ENCODE measurements at places on chromosomes 2 and 18. TPM values are rescaled to one million over a fixed set of nuclear protein-coding genes. Genes with fewer than 3 reads are reported as not detected.

The EMX1 gene
- 0.34 TPM for polyA plus RNA-seq

The ANKRD53 gene
- polyA plus RNA-seq, result 4.7 TPM

The BZW1 gene
- polyA plus RNA-seq, result 133 TPM

The CYP27C1 gene
- polyA plus RNA-seq, result 1.3 TPM

The UPP2 gene
- not detected for polyA plus RNA-seq

The GAL3ST2 gene
- polyA plus RNA-seq, result not detected

The SLC4A3 gene
- polyA plus RNA-seq, result 14.1 TPM

The ATP6V1B1 gene
- 2.9 TPM for polyA plus RNA-seq

DNA sequence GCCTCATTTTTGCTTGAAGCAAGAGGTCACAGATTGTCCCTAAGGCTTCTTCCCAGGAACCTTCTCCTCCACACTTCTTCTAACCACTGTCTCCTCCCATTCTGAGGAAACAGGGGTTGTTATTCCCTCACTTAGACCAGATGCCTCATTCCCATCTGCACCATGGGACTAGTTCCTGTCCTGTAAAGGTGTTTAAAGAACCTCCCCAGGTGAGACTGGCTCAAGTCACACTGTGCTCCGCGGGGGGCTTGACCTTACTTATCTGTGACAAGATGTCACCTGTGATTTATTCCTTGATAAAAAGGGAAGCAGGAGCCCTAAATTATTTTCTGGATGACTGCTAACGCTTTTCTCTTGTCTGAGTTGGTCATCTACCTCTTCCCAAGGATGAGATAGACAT, 8.2 kb upstream of the CDH2 start:
- no peak overlapping the region for H3K4me3 ChIP-seq
- DNase-seq, result no peak
- no peaks in the 10 kb centered on the region for H3K27me3 ChIP-seq
- no peak overlapping the region for H3K27ac ChIP-seq
- H3K4me1 ChIP-seq, result no peaks in the 10 kb centered on the region

DNA sequence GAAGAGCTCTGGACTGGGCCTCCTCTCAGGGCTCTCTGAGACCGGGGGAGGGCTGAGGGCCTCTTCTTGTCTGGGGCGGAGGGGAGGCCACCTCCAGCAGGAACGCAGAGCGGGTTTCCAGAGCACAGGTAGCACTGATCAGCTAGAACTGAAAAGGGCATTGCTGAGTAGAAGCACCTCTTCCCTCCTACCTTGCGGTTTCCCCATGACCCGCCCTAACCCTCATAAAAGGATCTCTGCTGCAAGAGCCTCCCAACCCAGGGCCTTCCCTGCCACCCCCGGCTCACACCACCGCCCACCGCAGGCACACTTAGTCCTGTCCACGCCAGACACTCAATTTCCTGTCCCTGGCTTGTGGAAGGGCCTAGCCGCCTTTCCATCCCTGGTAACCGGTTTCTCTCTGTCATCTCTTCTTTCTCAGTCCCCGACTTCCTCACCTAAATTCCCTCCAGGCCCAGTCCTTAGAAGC, 966 bp downstream of the ADCY3 start:
- H3K27me3 ChIP-seq, result no peaks in the 10 kb centered on the region
- DNase-seq, result peak; percentile 27
- peak overlapping the region; percentile 16 for H3K27ac ChIP-seq
- H3K4me3 ChIP-seq, result peak overlapping the region; percentile 45
- no peaks in the 10 kb centered on the region for H3K4me1 ChIP-seq

DNA sequence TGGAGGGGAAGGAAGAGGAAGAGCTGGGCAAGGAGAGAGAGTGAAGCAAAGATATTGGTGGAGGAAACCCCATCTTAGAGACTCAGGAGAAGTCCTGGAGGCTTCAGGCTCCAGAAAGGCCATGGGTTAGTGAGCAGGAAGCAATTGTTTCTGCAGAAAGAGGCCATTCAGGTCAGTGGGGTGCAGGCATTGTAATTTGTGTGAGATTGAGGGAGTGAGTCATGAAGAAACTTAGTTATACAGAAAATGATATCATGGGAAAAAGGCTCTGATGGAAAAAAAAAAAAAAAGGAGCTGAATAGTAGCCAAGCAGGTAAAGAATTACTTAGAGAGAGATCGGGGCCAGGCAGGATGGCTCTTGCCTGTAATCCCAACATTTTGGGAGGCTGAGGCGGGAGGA, 4.0 kb downstream of the EMILIN2 start:
- H3K4me1 ChIP-seq, result peaks cover 23% of the 10 kb centered on the region
- no peak for DNase-seq
- no peaks in the 10 kb centered on the region for H3K36me3 ChIP-seq
- peaks cover 31% of the 10 kb centered on the region for H3K27me3 ChIP-seq

GRCh38 chr2:104388296-104388695, 465.6 kb upstream of the POU3F3 start:
- no peaks in the 10 kb centered on the region for H3K4me1 ChIP-seq
- H3K36me3 ChIP-seq, result no peaks in the 10 kb centered on the region
- no peak for DNase-seq
- H3K4me3 ChIP-seq, result no peak overlapping the region
- no peaks in the 10 kb centered on the region for H3K27me3 ChIP-seq
- H3K27ac ChIP-seq, result no peak overlapping the region

DNA sequence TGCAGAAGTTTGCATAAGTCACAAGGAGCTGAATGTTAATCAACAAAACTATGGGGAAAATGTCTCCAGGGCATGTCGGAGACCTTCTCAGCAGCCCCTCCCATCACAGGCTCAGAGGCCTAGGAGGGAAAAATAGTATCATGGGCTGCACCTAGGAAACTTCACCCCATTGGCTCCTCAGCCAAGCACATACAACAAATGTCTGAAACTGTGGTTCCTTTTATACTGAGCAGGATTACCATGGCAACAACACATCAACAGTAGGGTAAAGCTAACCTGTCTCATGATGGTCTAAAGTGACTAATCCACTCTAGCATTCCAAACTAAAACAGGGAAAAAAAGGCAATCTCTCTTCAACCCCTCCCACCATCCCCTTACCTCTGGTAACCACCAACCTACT, 3.2 kb upstream of the NEMP2 start:
- no peak for DNase-seq
- H3K27ac ChIP-seq, result no peak overlapping the region
- no peaks in the 10 kb centered on the region for H3K36me3 ChIP-seq
- H3K27me3 ChIP-seq, result no peaks in the 10 kb centered on the region
- H3K4me3 ChIP-seq, result no peak overlapping the region
- H3K4me1 ChIP-seq, result peaks cover 12% of the 10 kb centered on the region

- H3K4me1 ChIP-seq, result no peaks in the 10 kb centered on the region
- no peaks in the 10 kb centered on the region for H3K27me3 ChIP-seq
- no peak overlapping the region for H3K4me3 ChIP-seq
- H3K36me3 ChIP-seq, result no peaks in the 10 kb centered on the region
- no peak for DNase-seq
Observed at GRCh38 chr2:122868646-122869275, 1113.3 kb downstream of the TSN start.

GRCh38 chr18:58175786-58176176, 131.8 kb downstream of the NEDD4L start:
- H3K4me1 ChIP-seq, result peaks cover 38% of the 10 kb centered on the region
- H3K36me3 ChIP-seq, result no peaks in the 10 kb centered on the region
- peak overlapping the region; percentile 66 for H3K27ac ChIP-seq
- no peaks in the 10 kb centered on the region for H3K27me3 ChIP-seq
- H3K4me3 ChIP-seq, result no peak overlapping the region
- DNase-seq, result no peak

DNA sequence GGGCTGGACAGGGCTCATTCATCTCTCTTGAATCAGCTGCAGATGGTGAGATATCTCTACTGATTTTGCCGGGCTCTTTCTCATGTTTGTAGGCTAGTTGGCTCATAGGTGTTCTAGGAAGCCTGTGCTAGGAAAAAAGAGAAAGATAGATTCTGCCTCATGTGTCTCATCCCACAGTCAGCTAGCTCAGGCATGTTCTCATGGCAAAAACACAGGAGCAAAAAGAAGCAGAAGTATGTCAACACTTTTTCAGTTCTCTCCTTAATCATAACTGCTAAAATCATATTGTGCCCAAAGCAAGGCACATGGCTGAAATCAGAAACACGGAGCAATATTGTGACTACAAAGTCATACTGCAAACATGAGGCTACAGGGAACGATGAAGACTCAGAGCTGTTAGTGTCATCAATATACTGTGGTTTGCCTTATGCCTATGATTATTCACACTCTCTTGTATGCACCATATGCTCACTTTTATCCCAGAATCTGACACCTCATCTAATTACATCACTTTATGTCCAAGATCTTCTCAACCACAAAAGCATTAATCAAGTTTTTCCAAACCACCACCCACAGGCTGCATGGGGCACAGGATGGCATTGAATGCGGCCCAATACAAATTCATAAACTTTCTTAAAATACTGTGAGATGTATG, 571.9 kb upstream of the CNTNAP5 start:
- no peak overlapping the region for H3K27ac ChIP-seq
- no peaks in the 10 kb centered on the region for H3K4me1 ChIP-seq
- H3K4me3 ChIP-seq, result no peak overlapping the region
- no peaks in the 10 kb centered on the region for H3K36me3 ChIP-seq
- H3K27me3 ChIP-seq, result no peaks in the 10 kb centered on the region

- no peak for DNase-seq
- H3K4me3 ChIP-seq, result no peak overlapping the region
- H3K36me3 ChIP-seq, result no peaks in the 10 kb centered on the region
- H3K4me1 ChIP-seq, result no peaks in the 10 kb centered on the region
Observed at GRCh38 chr2:33949371-33949770, 350.3 kb upstream of the FAM98A start.

DNA sequence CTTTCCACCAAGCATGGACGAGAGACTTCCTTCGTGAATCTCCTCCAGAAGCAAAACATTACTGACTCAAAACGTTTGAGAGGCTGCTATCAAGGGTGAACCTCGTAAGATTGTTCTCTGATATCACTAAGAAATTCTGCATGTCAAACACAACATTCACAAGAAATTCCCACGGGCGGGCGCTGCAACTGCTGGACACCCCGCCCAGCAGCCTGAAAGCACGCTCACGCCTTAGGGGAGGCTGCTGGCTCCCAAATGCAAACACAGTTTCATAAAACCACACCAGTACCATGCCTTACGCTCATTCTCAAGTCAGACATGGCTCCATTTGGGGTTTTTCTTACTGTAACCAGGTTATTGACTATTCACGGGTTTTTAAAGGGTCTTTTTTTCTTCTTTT, 39.0 kb downstream of the MBP start:
- no peak for DNase-seq
- H3K27ac ChIP-seq, result no peak overlapping the region

GRCh38 chr2:59204040-59204439, 962.9 kb upstream of the FANCL start:
- H3K36me3 ChIP-seq, result no peaks in the 10 kb centered on the region
- no peak overlapping the region for H3K27ac ChIP-seq
- DNase-seq, result no peak
- H3K4me1 ChIP-seq, result no peaks in the 10 kb centered on the region
- no peaks in the 10 kb centered on the region for H3K27me3 ChIP-seq
- no peak overlapping the region for H3K4me3 ChIP-seq

GRCh38 chr18:59145055-59145454, 5.4 kb downstream of the SEC11C start:
- DNase-seq, result no peak
- H3K27me3 ChIP-seq, result no peaks in the 10 kb centered on the region
- no peak overlapping the region for H3K4me3 ChIP-seq
- H3K36me3 ChIP-seq, result no peaks in the 10 kb centered on the region
- peaks cover 9% of the 10 kb centered on the region for H3K4me1 ChIP-seq

DNA sequence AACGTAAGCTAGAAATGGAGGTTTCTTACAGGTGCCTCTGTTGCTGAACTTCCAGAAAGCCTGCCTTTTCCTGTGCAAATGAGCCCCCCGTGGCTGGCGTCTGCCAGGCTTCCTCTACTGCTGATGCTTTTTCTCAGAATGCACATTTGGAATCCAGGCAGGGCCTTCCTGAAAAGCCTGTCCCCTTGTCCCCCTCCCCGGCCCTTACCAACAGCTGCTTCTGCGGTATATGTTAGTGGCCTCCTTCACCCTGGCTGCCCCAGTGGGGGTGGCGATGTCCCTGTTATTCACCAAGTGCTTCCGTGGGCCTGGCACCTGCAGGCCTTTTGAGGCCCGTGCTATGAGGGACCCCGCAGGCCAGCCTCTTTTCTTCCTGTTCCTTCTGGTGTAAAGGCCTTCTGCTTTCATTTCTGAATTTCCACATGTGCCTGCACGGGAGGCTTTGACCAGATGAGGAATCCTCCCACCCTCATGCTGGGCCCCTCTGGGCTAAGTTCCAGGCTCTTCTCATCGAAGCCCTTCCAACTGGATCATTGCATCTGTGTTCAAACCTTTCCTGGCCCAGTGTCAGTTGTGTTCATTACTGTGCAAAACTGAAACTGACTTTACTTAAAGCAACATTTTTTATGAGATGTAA, 10.4 kb downstream of the CNDP2 start:
- H3K27ac ChIP-seq, result peak overlapping the region; percentile 68
- H3K4me1 ChIP-seq, result peaks cover 22% of the 10 kb centered on the region
- no peaks in the 10 kb centered on the region for H3K36me3 ChIP-seq
- no peak overlapping the region for H3K4me3 ChIP-seq

GRCh38 chr2:109454765-109455394, 158.9 kb downstream of the SEPTIN10 start:
- no peaks in the 10 kb centered on the region for H3K36me3 ChIP-seq
- H3K4me1 ChIP-seq, result no peaks in the 10 kb centered on the region
- H3K27me3 ChIP-seq, result no peaks in the 10 kb centered on the region

DNA sequence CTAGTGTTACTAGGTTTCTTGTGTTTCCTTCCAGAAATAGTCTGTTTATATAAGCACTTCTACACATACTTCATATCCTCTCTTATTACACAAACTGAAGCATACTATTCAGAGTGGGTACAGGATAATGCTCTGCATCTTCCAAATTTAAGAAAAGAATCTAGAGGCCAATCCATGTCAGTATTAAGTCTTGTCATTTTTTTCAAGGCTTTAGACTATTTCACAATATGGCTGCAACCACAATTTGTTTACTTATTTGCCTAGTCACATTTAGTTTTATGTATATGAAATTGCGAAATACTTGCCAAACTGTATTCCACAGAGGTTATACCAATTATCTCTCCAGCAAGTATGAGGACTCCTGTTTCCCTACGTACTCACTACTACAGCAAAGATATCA, 27.9 kb downstream of the IWS1 start:
- no peak overlapping the region for H3K4me3 ChIP-seq
- no peaks in the 10 kb centered on the region for H3K4me1 ChIP-seq
- peaks cover 9% of the 10 kb centered on the region for H3K36me3 ChIP-seq
- DNase-seq, result no peak

GRCh38 chr2:7071154-7071553, 153.9 kb downstream of the RNF144A start:
- DNase-seq, result no peak
- H3K4me3 ChIP-seq, result no peak overlapping the region
- H3K36me3 ChIP-seq, result no peaks in the 10 kb centered on the region
- H3K4me1 ChIP-seq, result no peaks in the 10 kb centered on the region
- no peak overlapping the region for H3K27ac ChIP-seq
- no peaks in the 10 kb centered on the region for H3K27me3 ChIP-seq

DNA sequence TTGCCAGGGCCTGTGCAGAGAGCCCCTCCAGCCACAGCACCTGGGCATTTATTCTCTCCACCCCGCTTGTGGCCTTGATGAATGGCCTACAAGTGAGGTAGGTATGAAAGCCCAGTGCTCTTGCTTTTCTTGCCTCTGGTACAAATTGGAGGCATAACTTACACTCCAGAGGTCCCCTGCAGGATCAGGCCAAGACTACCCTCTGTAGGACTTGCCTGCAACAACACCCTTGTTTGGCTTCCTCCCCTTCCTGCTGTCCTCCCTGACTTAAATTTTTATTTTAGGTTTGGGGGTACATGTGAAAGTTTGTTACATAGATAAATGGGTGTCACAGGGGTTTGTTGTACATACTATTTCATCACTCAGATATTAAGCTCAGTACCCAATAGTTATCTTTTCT, 95.7 kb downstream of the CDC42EP3 start:
- no peaks in the 10 kb centered on the region for H3K36me3 ChIP-seq
- no peak overlapping the region for H3K4me3 ChIP-seq
- no peaks in the 10 kb centered on the region for H3K27me3 ChIP-seq
- peaks cover 7% of the 10 kb centered on the region for H3K4me1 ChIP-seq
- no peak overlapping the region for H3K27ac ChIP-seq
